ENCODE measurements at places on chromosomes 12 and 14.

GRCh38 chr14:102087762-102088011 is 843 bp upstream of the HSP90AA1 start:
- no peak for DNase-seq

DNA sequence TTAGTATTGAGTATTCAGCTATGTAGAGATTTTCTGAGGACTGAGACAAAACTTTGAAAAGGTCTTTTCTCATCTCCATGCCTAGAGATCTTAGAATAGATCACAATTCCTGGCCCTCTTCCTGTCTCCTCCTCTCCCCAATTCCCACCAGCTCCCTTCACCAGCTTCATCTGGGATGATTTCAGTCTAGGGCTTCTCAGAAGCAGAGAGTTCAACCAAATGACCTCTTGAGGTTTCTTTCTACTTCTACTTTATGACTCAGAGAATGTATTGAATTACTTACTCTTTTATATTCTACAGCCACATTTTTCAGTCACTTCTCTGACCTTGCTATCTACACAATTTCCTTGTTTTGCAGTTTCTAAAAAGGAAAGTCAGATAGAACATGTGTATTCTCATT is 19.4 kb upstream of the SNX6 start:
- DNase-seq, result peak; percentile 57

- DNase-seq, result no peak
These were observed 7.8 kb downstream of the AMN start for GRCh38 chr14:102930138-102930752.

DNA sequence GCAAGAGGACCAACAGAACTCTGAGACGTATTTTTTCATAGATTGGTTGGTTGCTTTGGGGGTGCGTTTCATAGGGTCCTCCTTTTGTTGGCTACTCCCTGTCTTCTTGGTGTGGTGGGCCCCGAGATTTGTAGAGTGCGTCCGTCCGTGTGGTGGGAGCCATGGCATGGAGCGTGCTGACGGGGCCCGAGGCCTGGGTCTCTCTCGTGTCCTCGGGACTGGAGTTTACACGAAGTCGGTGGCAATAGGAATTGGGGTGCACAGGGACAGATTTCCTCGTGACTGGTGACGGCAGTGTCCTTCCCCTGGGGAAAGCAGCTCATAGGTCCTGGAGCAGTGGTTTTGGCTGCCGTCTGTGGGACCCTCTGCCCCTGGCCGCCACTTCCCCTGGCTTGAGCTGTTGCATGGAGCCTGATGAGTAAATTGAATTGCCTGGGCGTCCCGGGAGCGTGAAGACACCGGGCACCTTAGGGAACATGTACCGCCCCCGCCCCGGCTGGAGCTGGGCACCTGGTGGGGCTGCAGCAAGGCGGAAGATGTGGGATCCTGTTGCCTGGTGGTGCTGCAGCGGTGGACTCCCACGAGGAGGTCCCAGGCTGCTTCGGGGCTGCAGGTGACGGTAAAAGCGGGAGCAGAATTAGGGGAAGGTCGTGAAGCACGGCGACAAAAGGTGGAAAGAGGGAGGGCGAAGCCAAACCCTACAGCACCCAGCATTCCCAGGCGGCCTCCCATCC is 153.7 kb upstream of the ALG10B start:
- DNase-seq, result no peak

DNA sequence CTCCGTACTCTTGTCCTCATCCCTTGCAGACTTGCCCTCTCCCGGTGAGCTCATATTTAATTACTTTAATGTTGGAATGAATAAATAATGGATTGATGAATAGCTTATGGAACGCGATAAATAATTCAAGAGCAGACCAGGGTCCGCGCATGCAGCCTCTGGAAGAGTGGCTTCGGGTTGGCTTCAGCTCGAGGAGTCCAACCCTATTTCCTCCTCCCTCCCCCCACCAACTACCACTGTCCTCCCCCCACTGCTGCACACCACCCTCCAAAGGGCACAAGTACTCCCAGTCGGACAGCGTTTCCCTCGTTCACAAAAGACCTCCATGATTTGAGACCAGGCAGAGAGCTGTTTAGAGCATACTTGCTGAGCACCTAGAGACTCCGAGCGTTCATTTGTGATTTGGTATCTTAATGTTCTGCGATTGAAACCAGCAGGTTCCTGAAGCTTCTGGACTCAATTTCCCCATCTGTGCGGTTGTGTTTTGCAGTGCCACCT is 647 bp upstream of the SIX1 start:
- DNase-seq, result no peak

GRCh38 chr14:20606190-20606901 is 15.2 kb upstream of the RNASE12 start:
- DNase-seq, result no peak

- no peak for DNase-seq
These were observed 35.6 kb downstream of the IFT81 start for GRCh38 chr12:110159671-110160245.

DNA sequence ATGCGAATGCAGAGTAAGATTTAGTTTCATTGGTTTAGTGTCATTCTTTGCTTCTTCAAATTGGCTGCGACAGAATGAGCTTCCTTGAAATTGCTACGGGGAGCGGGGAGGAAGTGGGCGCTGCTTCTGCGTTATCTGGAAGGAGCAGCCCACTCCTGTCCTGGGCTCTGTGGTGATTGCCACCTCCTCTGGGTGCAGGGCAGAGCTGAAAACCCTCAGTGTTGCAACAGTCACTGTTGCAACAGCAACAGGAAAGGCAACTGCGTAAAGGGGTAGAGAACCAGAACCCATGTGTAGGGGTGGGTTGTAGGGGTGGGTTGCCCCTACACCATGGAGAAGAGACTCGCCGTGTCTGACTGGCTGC is 57.7 kb downstream of the MAX start:
- DNase-seq, result no peak

DNA sequence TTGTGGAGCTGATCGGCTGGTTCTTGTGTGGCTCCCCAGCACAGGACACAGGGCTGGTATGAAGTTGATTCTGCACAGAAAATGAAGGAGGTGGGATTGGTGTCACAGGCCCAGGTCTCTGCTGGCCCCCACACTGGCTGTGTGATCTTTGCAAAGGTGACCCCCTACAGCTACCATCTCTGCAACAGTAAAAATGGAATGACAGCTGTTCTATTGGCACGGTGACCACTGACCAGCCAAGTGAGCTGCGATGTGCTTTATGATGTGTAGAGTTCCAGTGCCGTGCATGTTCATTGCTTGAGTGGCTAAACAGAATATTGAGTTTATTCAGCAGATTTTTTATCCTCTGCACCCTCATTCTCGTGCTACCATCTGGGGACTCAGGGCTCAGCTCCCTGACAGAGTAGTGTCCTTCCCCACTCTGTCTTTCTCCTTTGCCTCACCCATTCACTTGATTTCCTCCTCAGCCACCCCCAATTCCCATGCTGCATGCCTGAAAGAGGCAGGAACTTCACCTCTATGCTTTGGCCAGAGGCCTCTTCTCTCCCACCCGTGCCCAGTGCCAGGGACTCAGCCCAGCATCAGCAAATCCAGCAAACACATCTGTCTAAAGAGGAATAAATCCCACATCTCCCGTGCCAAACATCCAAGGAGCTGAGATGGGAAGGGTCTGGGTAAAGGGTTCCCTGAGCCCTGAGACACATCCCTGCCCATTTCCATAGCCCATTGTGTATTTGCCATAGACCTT is 21.2 kb downstream of the C14orf132 start:
- DNase-seq, result no peak

- peak; percentile 42 for DNase-seq
These were observed 453 bp upstream of the ESRRB start for GRCh38 chr14:76375484-76375883.

- DNase-seq, result no peak
These were observed 9.5 kb upstream of the CDKN3 start for GRCh38 chr14:54387328-54387727.

- no peak for DNase-seq
These were observed 30.9 kb upstream of the DYRK2 start for GRCh38 chr12:67617629-67618028.

GRCh38 chr12:123498126-123498825 is 35.2 kb downstream of the RILPL1 start:
- DNase-seq, result no peak

GRCh38 chr14:85533023-85533860 is 3.3 kb downstream of the FLRT2 start:
- peak; percentile 72 for DNase-seq

DNA sequence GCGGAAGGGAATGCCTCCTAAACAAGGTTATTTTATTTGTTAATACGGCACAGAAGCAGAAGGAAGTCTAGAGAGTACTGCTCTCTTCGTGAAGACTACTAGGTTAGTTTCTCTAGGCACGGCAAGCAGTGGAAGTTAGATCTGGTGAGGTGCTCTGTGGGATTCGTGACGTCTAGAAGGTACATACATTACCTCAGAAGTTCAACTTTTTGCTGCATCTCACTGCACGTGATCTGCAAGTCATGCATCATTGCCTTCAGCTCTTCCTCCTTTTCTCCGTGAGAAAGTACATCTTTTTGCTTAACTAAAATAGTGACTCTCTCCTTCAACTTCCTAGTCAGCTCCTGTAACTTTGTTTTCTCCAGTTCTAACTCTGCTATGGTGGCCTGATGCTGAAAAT is 74.7 kb downstream of the NIN start:
- no peak for DNase-seq

DNA sequence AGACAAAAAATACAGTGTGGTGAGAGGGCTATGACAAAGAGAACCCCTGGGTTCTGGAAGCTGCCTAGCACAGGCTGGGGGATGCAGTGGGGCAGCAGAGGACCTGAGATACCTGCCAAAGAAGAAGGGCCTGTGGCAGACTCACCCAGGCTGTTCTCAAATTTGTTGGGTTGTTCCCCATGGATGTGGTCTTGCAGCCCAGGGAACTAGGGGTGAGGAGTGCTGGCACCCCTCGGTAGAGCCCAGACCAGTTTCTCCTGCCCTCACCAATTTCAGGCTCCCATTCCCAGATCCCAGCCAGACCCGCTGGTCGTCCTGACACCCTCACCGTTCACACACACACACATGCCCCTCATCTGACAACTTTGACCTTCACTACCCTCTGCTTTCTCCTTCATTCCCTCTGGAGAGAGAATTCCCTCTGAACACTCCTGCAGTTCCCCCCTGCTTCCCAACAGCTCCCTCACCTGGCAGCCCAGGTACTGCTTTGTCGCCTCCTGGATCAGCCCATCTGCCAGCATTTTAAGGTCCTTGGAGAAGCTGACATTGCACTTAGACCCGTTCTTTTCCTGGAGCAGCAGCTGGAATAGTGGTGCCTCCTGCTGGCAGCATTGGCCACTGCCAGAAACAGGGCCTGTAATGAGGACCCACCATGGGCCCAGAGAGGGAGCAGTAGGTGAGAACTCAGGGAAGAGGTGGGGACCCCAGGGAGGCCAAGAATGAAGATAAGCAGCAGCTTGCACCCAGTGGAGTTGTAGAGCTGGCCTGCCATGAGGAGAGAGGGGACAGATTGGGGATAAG is 5.9 kb upstream of the GDF11 start:
- peak; percentile 22 for DNase-seq

GRCh38 chr12:45304514-45305178 is 88.8 kb downstream of the ANO6 start:
- DNase-seq, result no peak

GRCh38 chr14:28305938-28306337 is 460.6 kb upstream of the FOXG1 start:
- no peak for DNase-seq

DNA sequence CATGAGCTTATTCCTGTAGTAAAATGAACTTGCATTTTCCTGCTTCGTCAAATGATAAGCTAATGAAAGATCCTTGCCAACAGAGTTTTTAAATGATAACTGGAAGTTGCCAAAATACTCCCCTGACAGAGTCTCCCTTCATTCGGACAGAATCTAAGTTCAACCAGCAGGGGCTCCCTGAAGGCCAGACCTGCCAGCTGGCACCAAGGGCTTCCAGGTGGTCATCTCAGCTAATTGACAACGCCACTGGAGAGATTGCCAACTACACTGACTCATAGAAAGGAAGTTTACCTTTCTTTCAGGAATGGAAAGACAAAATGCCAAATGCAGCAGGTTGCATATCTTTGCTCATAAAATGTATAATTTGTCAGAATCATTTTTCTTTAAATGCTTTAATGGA is 462.8 kb downstream of the GXYLT1 start:
- DNase-seq, result no peak

- DNase-seq, result peak; percentile 95
These were observed 22.3 kb downstream of the PLEKHG3 start for GRCh38 chr14:64726585-64726890.

- no peak for DNase-seq
These were observed 30.4 kb downstream of the POLR3B start for GRCh38 chr12:106387848-106388377.

- DNase-seq, result no peak
These were observed 609.0 kb upstream of the STXBP6 start for GRCh38 chr14:25658988-25659387.

DNA sequence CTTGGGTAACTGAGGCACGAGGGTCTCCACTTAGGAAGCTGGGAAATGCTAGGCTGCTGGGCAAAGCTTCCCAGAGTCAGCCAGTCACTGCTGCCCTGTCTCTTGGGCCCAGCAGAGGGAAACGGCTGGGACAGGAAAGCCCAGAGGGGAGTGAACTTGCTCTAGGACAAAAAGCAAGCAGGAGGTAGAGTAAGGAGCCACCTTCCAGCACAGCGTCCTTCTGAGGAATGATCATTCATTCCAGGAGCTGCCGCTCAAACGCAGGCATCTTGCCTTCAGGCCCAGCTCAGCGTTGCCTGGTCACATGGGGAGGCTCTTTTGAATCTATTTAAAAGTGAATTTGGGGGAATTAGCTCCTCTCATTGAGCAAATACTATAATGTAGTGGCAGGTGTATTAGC is 118.6 kb downstream of the CRACR2A start:
- DNase-seq, result no peak

DNA sequence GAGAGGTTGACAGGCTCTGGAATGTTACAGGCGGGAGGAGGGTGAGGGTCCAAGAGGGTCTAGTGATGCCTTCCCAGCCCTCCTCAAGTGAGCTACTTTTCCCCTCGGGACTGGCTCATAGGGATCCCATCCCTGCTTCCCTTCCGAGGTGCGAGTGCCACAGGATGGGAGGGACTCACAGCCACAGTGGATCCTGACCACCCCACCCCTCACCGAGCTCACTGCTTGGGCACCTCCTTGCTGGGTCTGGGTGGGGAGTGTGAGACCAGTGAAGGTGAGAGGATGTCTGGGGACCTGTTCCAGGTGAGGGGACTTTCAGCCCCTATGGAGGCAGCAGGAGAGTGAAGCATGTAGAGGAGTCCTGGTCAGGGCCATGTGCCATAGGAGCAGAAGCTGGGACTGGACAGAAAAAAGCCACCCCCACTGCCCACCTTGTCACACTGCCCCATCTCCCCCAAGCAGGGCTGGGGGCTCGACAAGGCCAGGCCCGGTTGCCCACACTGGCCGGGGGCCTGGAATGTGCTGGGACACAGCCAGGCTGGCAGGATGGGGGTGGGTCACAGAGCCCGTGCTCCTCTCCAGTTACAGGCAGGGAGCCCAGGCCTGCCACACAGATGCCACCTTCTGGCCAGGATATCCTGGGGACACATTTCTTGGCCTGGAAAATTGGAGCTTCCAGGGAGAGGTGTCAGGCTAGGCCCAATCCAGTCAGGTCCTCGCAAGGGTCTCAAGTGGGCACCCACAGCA is 1.7 kb upstream of the TNS2 start:
- DNase-seq, result no peak

- DNase-seq, result no peak
These were observed 123.9 kb downstream of the PRMT8 start for GRCh38 chr12:3614806-3615466.

- no peak for DNase-seq
These were observed 691.8 kb downstream of the TMEM121 start for GRCh38 chr14:106218174-106218573.

Data from RWPE1 (cell line).